Activated naive CD4-positive, alpha-beta T cell treated with Interleukin-2 at 50 U/mL for 16 hours (primary cell): ENCODE measurements at places on chromosomes 13 and 19.

DNA sequence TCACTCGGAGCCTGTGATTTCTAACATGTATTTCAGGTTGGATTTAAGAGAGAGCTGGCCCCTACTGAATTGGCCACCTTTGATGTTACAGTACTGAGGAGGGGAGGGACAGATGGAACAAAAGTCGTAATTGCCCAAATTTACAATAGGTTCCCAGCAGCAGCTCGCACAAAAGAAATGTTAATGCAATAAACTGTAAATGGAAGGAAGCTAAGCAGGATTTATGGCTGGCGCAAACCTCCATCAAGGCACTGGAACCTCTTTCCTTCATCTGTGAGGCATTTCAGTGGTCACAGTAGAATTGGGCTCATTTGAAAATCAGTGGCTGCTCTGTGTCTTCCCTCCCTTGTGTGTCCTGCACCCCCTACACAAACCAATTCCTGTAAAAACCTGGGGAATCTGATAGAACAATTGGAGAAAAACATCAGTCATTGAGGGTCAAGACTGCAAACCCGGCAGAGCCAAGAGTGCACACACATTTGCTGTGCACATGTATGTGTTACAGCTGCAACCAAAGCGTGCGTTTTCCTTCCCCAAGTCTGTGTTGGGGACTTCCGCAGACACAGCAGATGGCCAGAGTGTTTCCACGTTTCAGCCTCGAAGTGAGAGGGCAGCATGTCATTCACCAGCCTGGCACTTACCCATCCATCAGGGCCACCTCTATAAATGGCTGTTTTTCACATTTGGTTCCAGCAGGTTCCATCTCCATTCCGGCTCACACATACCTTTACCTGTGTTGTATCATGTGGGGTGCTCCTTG lies 192.8 kb downstream of the TM9SF2 start:
- DNase-seq: no peak

- no peak for DNase-seq
These were observed 6.6 kb downstream of the FFAR2 start for GRCh38 chr19:35454663-35455062.

DNA sequence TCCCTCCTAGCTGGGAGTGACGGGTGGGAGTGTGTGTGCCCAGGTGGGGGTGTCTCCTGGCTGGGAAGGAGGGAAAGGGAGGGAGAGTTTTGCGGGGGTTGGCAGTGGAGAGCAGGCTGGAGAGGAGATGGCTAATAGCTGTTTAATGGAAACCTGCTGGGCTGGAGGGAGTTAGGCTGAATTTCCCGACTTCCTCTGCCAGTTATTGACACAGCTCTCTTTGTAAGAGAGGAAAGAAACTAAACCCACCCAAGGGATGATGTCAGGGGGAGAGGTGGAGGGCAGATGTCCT lies 10.2 kb upstream of the ILF3 start:
- DNase-seq: no peak

DNA sequence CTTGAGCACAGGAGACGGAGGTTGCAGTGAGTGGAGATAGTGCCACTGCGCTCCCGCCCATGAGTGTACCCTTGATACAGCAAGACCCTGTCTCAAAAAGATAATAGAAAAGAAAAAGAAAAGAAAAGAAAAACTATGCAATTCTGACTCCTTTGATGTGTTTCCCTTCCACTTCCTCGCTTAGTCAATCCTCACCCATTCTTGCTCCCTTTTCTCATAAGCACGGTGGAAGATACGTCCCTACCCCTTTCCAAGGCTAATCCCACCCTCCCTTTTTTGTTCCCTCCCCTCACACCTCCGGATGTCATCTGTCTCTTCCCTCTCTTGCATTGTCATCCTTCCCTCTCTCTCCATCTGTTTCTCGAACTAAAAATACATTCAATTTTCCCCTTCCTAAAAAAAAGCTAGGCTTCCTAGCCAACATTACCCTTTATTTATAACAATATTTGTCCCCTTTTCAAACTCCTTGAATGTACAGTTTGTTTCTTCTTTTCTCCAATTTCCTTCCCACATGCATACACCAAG lies 40.5 kb upstream of the ITM2B start:
- no peak for DNase-seq

GRCh38 chr19:1854542-1855039 lies 6.3 kb upstream of the REXO1 start:
- DNase-seq: no peak

GRCh38 chr19:4015705-4016402 lies 8.3 kb downstream of the PIAS4 start:
- no peak for DNase-seq

DNA sequence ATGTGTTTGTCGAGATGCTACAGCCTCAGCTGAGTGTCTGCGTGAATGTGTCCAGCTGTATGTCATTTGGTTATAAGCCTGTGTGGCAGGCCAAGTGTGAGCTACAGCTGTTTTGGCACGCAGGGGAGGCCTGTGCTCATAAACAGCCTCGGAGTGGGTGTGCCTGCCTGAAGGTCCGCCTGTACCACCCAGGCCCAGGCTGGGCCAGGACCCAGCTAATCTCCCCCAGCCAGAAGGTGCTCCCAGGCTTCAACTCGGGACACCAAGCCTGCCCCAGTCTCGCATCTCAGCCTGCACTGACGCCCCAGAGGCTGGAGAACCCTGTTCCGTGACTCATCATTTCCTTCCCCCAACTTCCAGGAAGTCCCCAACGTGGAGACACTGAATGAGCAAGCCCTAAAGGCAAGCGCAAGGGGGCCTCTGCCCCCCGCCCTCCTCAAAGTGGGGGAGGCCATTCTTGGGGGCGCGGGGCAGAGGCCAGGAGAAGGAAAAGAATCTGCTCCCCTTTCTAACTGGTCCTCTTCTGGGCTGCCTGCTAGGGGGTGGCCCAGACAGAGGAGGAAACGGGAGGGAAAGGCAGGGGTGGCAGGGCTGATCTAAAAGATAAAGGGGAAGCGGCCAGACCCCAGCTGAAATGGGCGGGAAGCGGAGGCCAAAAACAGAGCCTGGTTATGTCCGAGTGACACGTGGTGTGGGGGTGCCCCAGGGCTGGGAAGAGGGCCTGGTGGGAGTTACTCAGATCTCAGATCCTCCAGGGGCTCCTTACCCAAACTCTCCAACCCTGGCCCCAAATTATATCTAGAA lies 2.0 kb downstream of the SLC1A5 start:
- peak; percentile 87 for DNase-seq

DNA sequence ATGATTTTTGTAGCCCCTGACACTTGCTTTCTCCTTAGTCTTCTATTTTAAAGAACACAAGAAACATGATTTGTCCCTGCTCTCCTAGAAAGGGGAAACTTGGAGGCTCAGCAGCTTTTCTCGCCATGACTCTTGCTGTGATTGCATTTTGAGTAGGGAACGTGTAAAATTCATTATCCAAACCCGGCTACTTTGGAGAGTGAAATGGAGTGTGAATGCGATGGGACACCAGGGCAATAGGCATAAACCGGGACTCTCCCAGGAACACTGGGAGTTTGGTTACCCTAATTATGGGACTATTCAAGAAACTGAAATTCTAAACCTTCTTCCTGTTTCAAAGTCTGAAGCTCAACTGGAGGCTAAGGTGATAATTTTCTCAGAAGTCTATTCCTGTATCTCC lies 181.7 kb upstream of the RFC3 start:
- no peak for DNase-seq

DNA sequence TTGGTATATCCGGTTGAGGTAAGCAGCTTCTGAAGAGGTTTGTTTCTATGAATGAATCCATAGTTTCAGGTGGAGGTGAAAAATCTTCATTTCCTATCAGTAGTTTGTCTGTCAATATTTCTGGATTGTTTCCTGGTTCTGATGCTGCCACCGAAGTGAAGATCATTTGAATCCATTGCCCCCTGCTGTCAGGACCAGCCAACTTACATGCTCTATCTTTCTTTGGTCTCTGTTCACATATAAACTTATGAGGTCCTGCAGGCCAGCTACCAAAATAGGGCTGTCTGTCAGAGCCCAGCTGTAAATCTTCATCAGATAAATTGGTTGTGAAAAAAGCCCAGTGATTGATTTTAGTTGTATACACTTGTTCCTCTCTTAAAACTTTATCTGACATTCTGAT lies 15.2 kb upstream of the N4BP2L1 start:
- DNase-seq: peak; percentile 29

DNA sequence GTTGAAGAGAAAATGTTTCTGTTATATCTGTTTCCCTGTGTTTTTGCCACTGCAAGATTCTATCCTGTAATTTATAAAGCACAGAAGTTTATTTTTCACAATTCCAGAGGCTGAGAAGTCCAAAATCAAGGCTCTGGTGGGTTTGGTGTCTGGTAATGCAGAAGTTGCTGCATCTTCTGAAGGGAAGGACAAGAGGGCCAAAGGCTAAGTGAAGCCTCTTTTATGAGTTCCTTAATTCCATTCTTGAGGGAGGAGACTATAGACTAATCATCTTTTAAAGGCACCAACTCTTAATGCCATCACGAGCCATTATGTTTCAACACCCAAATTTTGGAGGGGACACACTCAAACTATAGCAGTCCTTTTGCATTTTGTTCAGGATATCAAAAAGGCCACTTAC lies 34.1 kb upstream of the WDFY2 start:
- no peak for DNase-seq

DNA sequence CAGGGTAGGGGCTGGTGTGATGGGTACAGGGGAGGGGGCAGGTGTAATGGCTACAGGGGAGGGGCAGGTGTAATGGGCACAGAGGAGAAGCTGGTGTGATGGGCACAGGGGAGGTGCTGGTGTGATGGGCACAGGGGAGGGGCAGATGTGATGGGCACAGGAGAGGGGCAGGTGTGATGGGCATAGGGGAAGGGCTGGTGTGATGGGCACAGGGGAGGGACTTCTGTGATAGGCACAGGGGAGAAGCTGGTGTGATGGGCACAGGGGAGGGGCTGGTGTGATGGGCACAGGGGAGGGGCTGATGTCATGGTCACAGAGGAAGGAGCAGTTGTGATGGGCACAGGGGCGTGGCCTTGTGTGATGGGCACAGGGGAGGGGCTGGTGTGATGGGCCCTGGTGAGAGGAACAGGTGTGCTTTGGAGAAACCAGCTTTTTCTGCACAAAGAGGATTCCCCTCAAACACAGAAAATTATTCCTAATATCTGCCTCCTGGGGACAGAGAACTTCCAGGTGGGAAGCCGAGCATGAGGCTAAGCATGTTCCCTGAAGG lies 38.6 kb upstream of the POP4 start:
- DNase-seq: no peak

DNA sequence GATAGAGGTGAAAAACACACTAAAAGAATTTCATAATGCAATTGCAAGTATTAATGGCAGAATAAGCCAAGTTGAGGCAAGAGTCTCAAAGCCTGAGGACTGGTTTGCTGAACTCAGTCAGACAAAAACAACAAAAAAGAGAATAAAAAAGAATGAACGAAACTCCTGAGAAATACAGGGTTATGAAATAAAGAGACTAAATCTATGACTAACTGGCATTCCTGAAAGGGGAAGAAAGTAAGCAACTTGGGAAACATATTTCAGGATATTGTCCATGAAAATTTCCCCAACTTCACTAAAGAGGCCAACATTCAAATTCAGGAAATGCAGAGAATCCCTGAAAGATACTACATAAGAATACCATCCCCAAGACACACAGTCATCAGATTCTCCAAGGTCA lies 47.8 kb downstream of the UBL3 start:
- DNase-seq: no peak

- no peak for DNase-seq
These were observed 135.9 kb upstream of the FRY start for GRCh38 chr13:31895691-31896090.

- no peak for DNase-seq
These were observed 19.7 kb downstream of the ELF1 start for GRCh38 chr13:40999416-40999815.

- no peak for DNase-seq
These were observed 432.7 kb downstream of the SLITRK5 start for GRCh38 chr13:88103824-88104223.

- DNase-seq: no peak
These were observed 280.3 kb downstream of the POU4F1 start for GRCh38 chr13:78323040-78323439.

DNA sequence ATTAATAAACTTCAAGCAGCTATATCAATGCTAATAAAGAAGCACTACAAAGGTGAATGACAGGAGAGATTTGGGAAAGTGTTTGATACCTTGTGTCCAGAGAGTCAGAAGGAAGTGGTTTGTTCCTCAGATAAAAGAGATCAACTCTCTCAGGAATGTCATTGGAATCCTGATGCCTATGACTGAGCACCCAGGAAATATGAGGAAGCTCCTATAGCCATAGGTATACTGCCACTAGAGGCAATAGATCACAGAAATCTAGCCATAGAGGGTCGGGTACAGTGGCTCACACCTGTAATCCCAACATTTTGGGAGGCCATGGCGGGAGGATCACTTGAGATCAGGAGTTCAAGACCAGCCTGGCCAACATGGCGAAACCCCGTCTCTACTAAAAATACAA lies 612.6 kb downstream of the DACH1 start:
- DNase-seq: no peak

GRCh38 chr13:54637366-54637765 lies 1608.8 kb downstream of the OLFM4 start:
- no peak for DNase-seq

DNA sequence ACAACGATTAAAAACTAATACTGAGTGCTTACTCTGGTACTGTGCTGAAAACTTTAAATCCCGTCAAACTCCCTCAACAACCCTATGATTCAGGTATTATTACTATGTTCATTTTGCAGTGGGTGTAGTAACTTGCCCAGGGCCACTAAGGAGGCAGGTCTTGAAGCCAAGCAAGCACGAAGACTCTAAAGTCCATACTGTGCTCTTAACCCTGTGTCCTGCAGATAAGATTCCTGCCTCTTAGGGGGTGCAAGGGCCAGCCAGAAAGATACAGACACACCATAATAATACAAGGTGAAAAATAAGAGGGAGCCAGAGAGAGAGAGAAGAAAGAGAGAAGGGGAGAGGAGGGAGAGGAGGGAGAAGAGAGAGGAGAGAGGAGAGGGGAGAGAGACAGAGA lies 95.5 kb downstream of the CDADC1 start:
- no peak for DNase-seq

- no peak for DNase-seq
These were observed 1.9 kb downstream of the NAPA start for GRCh38 chr19:47512948-47513319.

- no peak for DNase-seq
These were observed 249.8 kb downstream of the NBEA start for GRCh38 chr13:35191883-35192282.

DNA sequence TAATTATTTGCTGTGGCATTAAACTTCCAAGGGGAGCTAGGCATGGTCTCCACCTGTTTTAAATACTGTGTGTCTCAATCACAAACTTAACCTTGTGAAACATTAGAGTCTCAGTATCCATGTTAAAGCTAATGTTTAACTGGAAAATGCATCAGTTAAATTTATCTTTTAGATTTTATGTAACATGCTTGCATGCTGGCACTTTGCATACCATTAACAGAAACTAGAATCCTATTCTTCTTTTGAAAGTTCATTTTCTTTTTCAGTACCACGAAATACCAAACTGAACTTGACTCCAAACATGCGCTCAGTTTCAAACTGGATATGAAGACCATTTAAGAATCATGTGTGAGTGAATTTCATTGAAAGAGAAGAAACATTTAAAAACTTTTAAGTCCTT lies 328.9 kb upstream of the SLC10A2 start:
- no peak for DNase-seq

- DNase-seq: no peak
These were observed 15.9 kb downstream of the BCAM start for GRCh38 chr19:44824761-44825160.
